ENCODE measurements at places on chromosomes 16 and 17. TPM values are rescaled to one million over a fixed set of nuclear protein-coding genes. Genes with fewer than 3 reads are reported as not detected.

- DNase-seq, result peak; percentile 58
Measured at GRCh38 chr17:40443196-40443987, at the start of gene IGFBP4. TSS of gene IGFBP4 (plus strand) at chr17:40443450. CDS start at chr17:40443736, 286 bp downstream.

GRCh38 chr16:86625821-86626220, 47.5 kb downstream of the FOXL1 start:
- no peak for DNase-seq

DNA sequence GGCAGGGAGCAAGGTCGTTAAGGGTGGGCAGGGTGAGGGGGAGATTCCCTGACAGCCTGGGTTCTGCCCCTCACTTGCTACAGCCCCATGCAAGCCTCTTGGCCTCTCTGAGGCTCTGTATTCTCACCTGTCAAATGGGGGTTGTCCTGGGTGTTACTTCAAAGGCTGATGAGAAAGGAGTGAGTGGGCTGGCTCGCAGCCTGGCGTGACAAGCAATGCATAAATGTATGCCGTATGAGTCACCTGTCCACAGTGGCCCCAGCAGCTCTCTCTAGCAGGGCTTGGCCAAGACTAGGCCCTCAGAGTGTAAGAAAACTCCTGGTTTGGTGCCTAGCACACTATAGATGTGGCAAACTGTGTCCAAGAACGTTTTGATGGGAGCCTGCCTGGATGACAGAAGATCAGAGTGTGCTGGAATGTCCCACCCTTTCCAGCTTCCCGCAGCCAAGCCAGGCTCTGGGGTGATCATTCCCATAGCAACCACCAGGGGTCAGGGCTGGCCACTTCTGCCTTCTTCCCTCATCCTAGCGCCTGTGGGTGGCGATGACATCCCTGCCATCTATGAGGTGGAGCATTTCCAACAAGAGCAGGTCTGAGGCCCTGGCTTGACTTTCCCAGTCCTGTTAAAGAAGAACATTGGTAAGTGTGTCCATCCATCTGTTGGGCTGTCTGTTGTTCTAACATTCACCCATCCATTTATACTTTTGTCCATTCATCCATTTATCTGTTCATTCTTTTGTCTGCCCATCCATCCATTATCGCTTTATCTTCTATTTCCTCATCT, 37.2 kb upstream of the ADGRG1 start:
- peak; percentile 76 for DNase-seq

DNA sequence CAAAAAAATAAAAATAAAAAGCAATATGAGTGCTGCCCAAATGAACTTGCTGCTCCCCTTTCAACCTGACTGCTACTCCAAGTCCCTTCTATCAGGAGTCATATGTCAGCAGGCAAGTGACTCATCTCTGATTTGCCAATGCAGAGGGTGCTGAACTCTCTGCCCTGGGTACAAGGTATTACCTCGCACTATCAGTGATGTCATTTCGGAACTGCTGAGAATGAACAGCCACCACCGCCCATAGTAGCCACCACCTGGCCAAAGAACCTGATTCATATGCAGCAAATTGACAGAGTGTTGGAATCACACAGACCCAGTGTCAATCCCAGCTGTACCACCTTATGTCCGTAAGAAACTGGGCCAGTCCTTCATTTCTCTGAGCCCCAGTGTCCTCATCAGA, 31.2 kb downstream of the LYRM9 start:
- peak; percentile 98 for DNase-seq

Gene DLX4
- polyA plus RNA-seq, result not detected
